Central memory CD8-positive, alpha-beta T cell (primary cell): ENCODE measurements at places on chromosomes 16 and 17.

DNA sequence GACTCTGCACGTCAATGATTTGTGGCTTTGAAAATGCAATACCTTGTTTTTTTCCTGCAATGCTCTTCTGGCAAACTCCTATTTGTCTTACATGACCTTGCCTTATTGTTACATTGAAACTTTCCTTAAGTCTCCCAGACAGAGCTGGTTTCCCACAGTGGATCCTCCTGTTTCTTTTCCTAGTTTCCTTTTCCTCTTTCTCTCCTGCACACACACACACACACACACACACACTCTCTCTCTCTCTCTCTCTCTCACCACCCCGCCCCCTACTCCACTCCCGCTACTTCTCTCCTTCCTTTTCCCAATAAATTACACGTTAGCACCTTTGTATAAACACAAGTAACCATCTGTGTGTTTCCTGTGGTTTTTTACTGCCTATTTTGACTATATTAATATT, 2.3 kb downstream of the ORC6 start:
- no peak for DNase-seq

GRCh38 chr17:44327715-44328449, 3.3 kb upstream of the SLC25A39 start:
- no peak for DNase-seq

GRCh38 chr17:48646183-48647102, 20.3 kb upstream of the HOXB9 start:
- peak; percentile 24 for DNase-seq

DNA sequence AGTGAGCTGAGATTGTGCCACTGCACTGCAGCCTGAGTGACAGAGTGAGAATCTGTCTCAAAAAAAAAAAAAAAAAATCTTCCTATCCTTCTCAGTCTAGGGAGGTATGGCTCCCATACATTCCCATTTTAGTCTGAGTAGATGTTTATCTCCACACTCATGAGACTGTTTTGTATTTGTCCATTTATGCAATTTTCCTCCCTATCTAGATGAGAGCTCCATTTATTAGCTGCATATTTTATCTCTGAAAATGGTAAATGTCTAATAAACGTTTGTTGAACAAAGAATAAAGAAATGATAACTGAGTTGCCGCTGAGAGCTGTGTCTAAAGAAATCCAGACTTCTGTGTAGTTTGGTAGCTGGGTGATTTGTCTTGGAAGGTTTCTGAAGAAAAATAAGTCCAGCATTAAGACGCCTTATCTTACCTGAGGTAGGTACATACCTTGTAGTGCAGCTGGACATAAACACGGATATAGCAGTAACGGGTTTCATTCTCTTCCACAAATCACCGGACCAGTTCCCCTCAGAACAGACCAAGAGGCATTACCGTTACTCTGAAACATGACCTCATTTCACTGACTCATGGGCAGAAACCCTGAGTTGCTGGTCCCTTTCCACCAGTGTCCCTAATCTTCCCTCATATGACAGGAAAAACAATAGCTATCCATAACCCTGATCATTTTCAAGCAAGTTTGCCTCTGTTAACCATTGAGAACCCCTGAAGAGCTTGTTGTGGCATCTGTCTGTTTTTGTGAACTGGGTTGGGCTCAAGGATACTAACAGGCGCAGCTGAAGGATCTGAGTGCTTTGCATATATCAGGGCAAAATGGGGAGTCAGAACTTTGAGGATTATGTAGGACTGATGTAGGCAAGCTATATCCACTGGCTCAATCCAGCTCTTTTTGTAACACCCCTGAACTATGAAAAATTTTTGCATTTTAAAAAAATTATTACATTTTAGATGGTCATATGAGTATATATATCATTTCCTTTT, 177.4 kb upstream of the XYLT1 start:
- no peak for DNase-seq

DNA sequence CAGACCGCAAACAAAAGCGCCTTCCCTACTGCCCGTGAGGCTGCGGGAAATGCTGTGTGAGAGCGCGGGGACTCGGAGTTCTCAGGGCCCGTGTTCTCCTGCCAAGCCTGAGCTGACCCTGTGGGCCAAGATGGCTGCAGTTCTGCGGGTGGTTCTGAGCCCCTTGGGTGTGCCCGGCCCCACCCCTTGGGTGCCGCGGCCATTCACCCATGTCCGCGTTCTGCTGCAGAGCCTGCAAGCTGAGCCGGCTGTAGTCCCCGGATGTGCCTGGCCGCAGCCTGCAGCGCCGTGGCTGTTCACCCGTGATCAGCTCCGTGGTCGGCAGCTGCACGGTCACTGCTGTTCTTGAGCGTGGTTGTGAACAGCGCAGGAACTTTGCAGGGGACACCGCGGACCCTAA, 20.0 kb downstream of the ACSF3 start:
- DNase-seq = no peak

- DNase-seq = no peak
Measured at GRCh38 chr16:68954911-68955635, 111.7 kb downstream of the TANGO6 start.

DNA sequence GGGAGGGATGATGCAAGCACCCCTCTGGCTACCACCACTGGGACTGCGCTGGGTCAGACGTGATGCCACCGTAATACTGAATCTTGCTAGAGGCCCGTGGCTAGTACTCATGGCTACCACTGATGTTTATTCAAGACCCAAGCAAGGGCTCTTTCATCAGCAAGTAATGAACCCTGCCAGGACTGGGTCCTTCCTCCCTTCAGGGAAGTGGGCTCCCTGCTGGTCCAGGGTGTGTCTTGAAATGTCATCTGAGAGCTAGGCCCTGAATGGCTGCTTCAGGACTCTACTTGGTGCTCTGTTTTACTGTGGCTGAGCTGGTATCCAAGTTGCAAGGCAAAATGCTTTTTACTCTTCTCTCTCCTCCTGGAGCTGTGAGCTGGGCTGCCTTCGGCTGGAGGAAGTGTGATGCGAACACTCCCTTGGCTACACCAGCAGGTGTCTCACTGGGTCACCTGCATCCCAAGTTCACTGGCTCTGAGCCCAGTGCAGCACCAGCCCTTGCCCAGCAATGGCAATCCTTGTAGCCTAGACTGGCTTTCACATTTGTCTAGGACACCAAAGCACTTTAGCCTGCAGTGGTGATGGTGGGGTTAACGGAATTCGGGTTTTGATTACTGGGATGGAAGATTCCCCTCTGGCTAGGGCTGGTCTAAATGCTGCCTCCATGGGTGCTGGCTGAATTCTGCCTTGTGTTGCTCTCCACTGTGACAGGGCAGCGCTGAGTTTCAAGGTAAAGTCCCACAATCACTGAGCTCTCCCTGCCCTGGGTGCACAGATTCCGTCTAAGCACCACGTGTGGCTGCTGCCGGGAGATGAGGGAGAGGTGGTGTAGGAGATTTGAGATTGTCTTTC, 98.6 kb downstream of the USP22 start:
- DNase-seq = no peak

DNA sequence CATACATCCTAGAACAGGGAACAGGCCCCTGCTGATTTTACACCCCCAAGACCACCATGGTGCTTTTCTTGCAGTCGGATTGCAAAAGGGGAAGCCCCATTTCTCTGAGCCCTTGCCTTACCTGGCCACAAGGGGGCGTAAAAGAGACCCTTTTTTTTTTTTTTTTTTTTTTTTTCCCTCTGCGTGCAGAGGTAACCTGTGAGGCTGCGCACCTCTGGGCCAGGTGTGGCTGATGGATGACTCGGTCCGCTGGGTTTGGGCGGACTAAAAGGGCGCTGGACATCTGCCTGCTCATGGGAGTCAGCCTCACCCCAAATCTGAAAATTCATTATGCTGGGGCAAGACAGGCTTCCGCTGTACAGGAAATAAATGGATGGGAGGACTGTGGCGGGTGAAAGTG, 281.0 kb downstream of the CBLN1 start:
- DNase-seq = no peak

DNA sequence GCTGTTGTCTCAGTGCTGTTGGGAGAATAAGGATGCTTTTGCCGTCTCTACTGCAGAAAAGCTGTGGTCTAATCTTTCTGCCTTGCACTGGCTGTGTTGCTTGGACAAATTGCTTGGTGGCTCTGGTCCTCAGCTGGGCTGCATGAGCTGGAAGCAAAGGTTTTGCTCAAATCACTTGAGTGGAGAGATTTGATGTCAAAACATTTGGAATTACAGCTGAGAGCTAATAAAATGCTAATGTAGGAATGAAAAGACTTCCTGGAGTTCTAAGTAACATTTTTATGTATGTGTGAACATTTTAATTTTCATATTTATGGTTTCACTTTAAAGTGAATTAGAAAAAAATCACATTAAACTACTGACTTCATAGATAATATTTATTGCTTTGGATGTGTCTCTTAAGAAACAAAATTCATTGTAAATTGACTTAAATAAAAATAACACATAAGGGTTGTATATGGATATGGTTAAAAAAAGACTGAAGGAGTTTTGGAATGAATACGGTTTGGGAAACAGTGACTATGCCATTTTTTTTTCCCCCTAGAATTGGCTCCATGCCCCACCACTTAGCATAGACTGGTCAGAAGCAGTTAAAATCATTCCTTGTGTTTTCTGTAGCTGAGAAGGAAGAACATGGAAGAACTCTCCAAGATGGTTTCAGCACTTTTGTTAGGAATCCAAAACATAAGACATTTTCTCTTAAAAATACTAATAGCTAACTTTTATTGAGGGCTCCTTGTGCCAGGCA, 39.2 kb upstream of the FAM20A start:
- DNase-seq = no peak

DNA sequence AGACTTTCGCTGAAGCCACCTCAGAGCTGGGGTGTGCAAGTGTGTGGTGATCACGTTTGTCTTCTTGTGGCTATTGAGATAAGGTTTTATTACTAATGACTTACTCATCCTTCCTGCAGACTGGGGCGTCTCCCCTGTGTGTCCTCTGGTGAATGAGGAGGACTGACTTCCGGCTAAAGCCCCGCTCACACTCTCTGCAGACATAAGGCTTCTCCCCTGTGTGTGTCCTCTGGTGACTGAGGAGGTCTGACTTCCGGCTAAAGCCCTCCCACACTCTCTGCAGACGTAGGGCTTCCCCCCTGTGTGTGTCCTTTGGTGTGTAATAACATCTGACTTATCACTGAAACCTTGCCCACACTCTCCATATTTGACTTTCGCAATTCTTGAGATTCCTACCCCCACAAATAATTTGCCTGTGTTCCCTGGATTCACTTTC, 19.4 kb downstream of the PRDM7 start:
- DNase-seq = no peak

DNA sequence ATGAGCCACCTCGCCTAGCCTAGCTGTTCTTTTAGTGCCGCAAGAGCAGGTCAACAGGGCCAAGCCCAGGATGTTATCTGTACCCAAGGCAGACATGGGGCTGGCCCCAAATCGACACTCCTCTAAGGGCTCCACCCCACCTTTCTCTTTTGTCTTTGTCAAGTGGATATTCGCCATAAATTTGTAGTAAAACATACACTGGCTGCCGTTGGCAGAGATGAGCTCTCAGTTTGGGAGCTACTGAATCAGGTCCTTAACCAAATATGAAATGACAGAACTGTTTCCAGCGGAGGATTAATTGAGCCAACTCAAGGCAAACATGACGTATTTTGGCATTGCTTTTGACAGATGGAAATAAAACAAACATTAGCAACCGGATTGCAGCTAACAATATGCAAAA, 556.9 kb upstream of the CDH5 start:
- DNase-seq = no peak

DNA sequence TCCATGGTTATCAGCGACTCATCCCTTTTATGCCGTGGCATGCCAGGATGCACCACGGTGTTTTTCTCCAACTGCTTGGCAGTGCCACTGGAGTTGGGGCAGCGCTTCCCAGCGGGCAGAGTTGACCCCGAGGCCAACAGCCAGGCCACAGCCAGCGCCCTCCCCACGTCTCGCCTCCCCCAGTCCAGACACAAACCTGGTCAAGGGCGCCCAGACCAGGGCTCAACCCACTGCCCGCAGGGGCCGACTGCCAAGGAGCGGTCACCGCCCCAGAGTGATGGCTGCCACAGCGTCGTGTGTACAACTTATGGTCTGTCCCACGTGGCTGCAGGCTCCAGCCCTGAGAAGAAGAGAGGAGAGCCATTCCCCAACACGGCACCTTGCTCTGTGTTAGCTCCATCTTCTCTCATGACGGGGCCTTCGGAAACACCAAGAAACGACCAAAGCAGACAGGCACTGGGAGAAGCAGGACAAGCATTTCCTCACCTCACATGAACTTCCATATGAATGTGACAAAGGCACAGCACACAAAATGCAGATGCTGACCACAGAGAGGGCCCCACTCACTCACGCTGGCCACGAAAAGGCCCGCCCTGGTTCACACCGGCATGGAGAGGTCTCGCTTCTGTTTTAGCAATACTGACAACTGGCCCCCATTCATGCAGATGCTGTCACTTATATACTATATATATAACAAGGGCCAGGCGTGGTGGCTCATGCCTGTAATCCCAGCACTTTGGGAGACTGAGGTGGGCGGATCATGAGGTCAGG, 27.0 kb downstream of the AXIN1 start:
- DNase-seq = no peak

DNA sequence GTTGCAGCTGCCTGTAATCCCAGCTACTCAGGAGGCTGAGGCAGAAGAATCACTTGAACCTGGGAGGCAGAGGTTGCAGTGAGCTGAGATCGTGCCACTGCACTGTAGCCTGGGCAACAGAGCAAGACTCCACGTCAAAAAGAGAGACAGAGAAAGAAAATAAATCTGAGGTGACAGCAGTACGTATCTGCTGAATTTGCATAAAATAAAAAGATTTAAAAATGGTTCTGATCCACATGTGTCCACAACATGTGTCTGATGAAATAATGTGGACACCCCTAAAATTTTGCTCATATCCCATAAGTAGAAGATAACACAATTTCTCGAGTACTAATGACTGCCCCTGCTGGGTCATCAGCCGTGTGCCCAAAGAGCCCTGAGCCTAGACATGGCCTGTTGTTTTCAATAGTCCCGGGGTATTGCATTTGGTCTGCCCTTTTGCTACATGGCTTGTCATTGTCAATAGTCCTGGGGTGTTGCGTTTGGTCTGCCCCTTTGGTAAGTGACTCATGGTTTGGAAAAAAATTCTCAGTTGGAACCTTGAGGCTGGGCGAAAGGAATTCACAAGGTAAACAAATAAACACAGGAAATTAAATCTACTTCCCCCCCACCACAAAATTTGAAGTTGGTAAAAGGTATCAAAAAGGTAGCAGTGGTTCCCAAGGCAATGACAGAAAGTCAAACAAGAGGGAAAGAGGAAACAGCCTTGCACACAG, 434.6 kb upstream of the MAF start:
- no peak for DNase-seq

GRCh38 chr17:68595986-68596385, 5.2 kb downstream of the FAM20A start:
- DNase-seq = no peak
